ENCODE measurements at places on chromosomes 4 and X.

DNA sequence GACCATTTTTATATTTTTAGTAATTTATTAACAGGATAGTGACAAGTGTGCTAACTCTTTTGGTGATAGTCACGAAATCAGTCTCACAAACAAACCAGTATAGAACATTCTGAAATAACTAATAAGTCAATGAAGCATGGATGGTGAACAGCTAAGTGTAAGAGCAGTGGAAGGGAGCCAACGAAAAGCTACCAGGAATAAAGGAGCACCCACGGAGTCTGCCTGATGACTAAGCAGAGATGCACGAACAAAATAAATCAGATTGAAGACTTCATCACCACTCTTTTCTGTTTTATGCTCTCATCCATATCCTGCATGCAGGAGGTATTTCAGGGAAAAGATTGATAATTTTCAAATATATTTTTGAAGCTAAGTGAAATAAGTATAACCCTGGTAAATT lies 891.1 kb upstream of the HS3ST1 start:
- DNase-seq = no peak

DNA sequence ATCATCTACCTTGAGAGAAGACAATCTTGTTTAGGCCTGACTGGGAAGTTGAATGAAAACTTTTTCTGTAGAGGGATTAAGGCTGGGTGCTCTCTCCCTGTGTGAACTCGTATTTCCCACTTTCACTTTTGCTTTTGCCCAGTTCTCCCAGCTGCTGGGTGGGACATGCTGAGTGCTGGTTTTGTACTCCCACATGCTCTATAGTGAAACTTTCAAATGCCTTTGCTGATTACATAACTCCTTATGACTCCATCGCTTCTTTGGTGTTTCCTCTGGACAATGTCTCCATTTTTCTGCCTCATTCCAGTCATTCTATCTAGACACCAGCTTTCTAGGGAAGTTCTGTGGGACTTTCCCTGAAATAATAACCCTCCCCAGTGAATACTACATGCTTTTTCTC lies 100.5 kb downstream of the CLNK start:
- DNase-seq = no peak

GRCh38 chr4:8118035-8118434 lies 40.6 kb downstream of the ABLIM2 start:
- no peak for DNase-seq

GRCh38 chr4:108432418-108432817 lies 188.0 kb upstream of the RPL34 start:
- DNase-seq = no peak

- no peak for DNase-seq
Observed at GRCh38 chr4:152947311-152947710, 11.2 kb downstream of the FHDC1 start.

GRCh38 chrX:132775263-132775823 lies 183.1 kb downstream of the HS6ST2 start:
- DNase-seq = no peak

GRCh38 chr4:40875507-40876150 lies 125.9 kb downstream of the NSUN7 start:
- DNase-seq = no peak

DNA sequence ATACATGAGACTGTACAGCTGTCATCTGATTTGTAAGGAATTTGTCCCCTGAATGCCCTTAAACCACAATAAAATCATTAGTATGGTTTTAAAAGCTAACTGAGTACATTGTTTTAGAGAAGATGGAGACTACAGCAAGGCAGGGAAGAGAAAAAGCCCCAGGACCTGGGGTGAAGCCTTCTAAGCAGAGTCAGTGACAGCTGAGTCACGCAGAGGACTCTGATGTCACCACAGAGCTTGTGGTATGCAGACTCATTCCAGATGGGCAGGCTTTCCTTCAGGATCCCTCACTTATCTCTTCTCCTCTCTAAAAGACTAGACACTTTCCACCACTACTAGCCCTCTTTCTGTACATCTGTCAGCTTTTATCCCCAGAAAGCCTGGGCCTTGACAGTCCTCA lies 97.1 kb upstream of the ATOH1 start:
- DNase-seq = no peak

DNA sequence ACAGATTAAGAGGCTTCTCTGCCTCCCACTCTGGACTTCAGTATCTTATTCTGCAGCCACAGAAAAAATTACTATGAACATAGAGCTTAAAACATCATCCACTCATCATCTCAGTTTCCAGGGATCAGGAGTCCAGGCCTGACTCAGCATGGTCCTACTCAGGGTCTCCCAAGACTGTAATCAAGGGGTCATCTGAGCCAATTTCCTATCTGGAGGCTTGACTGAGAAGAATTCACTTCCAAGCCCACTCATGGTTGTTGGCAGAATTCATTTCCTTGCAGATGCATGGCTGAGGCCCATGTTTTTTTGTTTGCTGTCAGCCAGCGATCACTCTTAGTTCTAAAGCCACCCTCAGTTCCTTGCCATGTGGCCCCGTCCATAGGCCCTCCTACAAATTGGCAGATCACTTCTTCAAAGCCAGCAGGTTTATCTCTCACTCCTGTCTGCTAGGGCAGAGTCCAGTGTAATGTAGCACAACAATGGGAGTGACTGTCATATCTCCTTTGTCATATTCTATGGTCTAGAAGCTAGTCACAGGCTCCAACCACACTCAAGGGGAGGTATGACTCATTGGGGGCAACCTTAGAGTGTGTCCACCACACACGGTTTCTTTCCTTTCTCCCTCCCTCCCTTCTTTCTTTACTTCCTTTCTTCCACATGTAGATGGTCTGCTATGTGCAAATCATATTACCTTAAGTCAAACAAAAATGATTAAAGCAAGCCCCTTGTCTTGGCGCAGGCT lies 251.6 kb downstream of the QDPR start:
- DNase-seq = no peak

DNA sequence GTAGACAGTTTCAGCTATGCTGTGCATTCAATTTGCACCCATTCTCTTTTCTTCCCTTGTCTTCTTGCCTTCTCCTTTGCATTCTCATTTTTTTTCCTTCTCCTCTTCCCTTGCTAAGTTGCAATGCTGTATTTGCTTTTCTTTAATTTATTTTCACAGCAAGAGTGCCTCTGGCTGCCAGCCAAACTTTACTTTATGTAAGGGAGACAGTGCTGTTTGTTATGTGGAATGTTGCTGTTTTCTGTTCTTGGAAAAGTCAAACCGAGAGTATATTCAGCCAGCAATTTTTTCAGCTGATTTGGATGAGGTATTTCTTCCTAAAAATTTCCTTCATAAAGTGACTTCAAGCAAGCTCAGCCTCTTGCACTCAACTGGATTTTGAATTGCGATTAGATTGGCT lies 1293.4 kb downstream of the ARAP2 start:
- no peak for DNase-seq

DNA sequence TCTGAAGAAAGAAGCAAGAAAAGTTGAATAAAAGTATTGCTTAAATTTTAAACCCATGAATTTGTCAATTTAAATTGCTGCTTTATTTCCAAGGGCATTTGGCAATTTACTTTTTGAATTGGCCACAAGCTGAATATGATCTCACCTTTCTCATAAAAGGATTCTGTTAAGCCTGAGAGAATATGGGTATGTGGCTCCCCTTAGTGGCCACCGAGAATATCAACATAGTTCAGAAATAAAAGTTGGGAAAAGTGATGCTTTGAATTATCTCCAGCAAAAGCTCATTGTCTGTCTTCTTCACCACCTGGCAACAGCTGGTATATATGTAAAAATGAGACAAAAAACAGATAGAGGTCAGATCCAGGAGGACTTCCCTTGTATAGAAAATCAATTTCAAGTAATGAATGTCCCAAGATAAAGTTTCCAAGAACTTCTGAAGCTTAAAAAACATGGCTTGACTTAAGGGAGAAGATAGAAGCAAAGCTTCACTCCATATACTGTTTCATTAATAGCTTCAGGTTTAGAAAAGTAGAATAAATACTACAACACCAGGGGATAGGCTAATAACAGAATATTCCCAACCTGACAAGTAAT lies 290.7 kb upstream of the FAM241A start:
- DNase-seq = no peak

DNA sequence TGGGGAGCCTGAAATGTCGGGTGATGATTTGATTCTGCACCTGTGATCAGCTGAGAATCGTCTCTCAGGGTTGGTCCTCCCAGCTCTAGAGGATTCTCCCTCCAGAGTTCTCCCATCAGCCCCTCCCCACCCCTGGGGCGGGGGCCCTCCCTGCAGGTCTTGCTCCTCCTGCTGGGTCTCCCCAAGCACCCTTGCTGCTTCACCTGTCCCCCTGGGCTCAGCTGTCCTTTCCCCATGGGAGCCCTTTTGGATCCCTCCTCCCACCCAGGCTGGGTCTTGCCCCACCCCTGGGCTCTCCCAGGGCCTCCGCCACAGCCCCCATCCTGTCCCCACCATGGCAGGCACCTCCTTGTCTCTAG lies 22.2 kb downstream of the PSAPL1 start:
- no peak for DNase-seq

DNA sequence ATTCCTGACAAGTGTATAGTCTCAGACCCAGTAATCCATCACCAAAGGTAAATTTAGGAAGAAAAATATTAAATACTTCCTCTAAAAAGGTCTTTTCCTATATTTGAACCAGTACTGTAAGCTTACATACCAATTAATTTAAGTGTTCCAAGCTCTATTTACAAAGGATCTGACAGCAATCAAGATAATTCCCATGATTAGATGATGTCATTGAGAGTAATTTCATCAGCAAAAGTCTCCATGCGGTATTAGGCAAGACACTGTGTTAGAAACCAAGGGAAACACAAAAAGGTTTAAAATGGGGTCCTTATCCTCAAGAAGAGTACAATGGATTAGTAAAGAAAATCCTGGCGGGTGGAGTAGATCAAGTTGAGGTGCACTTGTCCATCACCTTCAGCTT lies 198.5 kb downstream of the PRDM5 start:
- no peak for DNase-seq
